ENCODE measurements at places on chromosomes 6 and 20.

DNA sequence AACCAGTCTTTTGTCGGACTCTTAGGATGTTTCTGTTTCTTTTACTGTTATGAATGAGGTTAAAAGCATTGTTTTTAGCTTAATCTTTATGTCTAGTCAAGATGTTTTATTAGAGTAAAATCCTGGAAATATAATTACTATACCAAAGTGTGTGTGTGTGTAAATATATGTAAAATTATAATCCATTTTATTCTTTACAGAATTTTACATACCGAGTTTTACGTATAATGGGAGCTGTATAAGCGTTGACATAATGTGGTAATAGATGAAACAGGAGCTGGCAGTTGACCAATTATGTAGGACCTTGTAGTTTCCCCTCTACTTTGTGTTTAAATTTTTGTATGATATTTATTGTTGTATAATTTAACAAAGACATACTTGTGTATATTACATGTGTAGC is 16.7 kb downstream of the MAP3K4 start:
- DNase-seq, result no peak

GRCh38 chr6:137105375-137105774 is 60.6 kb upstream of the IL20RA start:
- DNase-seq, result no peak

DNA sequence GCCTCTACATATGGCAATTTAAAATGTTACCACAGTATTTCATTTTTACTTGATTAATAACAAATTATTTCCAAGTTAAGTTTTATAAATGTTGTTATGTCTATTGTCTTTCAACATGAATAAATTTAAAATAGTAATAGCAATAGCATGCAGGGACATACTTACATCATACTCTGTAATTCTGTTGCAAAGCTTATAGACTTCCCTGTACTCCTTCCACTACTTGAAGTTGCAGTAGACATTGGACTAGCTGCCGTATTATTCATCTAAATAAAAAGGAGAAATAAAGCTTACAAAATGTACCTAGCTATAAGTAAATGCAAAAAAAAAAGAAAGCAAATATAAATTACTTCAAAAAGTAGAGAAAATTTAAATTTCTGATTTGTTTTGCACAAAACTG is 12.7 kb downstream of the SUPT3H start:
- DNase-seq, result no peak

GRCh38 chr6:114284281-114284680 is 58.5 kb downstream of the HS3ST5 start:
- DNase-seq, result no peak

Data from NCI-H1930 (cell line).